Suprapubic skin (tissue), 4 donors: ENCODE measurements at places on chromosomes 1 and 21.
A peak's percentile ranks its signal among the peaks of the same experiment; 100 is the strongest.

- no peaks in the 10 kb centered on the region for H3K36me3 ChIP-seq
- H3K4me3 ChIP-seq, result no peak overlapping the region
- H3K27ac ChIP-seq, result no peak overlapping the region
- peaks cover 16% of the 10 kb centered on the region for H3K4me1 ChIP-seq
- DNase-seq, result no peak
Observed at GRCh38 chr1:155890251-155890650, 20.9 kb downstream of the RIT1 start.

DNA sequence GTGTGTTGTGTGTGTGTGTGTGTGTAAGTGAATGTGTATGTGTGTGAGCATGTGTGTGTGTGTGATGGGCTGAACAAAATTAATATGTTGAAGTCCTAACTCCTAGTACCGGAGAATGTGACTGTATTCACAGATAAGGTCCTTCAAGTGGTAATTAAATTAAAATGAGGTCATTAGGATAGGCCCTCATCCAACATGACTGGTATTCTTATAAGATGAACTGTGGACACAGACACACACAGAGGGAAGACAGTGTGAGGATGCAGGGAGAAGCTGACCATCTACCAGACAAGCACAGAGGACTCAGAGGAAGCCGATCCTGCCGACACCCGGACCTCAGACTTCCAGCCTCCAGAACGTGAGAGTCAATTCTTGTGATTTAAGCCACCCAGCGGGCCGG lies 91.2 kb upstream of the PGBD5 start:
- H3K4me3 ChIP-seq, result no peak overlapping the region
- DNase-seq, result no peak
- H3K4me1 ChIP-seq, result no peaks in the 10 kb centered on the region
- H3K27me3 ChIP-seq, result peaks cover 3% of the 10 kb centered on the region

DNA sequence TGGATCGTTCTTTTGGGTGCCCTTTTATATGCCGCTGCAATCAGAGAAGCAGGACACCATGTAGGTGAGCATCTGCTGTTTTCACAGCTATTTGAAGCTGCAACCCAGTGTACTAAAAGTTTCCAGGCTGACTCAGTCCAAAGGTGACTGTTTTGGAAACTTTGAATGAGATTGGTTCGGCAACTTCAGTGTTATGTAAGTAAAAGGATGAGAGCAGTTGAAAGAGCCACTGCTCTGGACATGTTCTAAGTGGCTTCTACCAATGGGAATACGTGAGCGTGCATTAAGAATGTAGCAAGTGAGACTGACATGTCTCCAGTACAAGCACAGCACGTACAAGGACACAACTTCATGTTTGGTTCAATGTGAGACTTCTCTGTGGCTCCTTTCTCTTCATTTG lies 55.6 kb downstream of the DDR2 start:
- H3K27me3 ChIP-seq, result no peaks in the 10 kb centered on the region
- peaks cover 56% of the 10 kb centered on the region for H3K4me1 ChIP-seq
- peak overlapping the region; percentile 24 for H3K27ac ChIP-seq

DNA sequence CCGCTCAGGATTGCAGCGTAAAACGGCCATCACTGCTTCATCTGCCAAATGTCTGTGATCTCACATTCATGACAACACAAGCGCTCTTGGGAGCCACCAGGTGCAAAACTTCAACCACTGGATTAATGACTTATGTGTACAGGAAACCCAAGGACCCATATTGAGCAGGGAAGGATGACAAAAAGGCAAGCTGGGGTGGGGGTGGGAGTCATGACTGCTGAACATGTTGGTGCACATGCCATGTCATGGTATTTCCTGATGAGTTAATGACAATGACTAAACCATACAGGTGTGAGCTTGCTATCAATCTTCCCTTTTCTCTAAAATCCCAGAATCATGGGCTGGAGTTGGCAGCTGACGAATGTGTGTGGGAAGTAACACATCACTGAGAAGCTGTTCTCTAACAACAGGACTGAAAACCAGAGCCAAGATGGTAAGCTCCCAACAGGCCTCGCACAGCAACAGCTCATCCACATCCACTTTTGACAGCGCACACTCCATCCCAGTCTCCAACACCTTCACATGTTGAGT lies 3.1 kb upstream of the SH2D5 start:
- DNase-seq, result no peak
- H3K27me3 ChIP-seq, result peaks cover 17% of the 10 kb centered on the region
- H3K27ac ChIP-seq, result no peak overlapping the region
- H3K4me1 ChIP-seq, result peaks cover 28% of the 10 kb centered on the region
- no peak overlapping the region for H3K4me3 ChIP-seq

GRCh38 chr1:6418668-6419396 lies 887 bp downstream of the HES2 start:
- H3K36me3 ChIP-seq, result no peaks in the 10 kb centered on the region
- peak overlapping the region; percentile 58 for H3K4me3 ChIP-seq
- no peak for DNase-seq
- peaks cover 69% of the 10 kb centered on the region for H3K4me1 ChIP-seq

DNA sequence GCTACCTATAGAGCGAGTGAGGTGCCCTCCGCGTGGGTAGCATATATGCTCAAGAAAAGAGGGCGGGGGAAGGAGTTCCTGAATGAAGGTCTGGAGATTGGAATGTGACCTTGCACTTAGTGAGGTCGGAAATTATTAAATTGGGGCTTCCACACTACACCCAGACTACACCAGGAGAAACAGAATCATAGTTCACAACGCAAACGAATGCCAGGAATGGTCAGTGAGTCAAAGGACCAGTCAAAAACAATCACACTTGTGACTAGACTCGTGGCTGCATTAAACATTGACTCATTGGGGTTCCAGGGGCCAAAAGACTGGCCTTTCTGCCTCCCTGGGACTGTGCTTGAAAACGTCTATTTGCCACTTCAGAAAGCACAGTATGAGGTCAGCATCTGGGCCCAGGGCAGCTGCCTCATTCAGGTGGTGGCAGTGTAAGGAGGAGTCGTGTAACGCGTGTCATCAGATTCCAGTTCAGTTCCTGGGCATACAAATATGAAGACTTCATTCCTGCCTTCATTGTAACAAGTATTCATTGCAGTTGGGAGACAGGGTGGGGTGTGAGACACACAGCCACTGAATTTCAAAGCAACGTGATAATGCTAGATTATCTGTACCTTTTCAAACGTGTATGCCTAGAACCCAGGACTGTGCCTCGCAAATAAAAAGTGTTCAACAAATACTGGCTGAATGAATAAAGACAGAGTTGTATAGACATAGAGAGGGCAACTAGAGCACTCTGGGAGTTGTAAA lies at the start of gene YOD1:
Gene YOD1 (minus strand): TSS at position 18 of the 753 bp plus-strand sequence. CDS start 178 bp downstream, outside the sequence.
- H3K36me3 ChIP-seq, result peaks cover 19% of the 10 kb centered on the region
- peak within 1 kb of the TSS; percentile 74 for H3K4me3 ChIP-seq
- no peaks in the 10 kb centered on the region for H3K27me3 ChIP-seq
- DNase-seq, result no peak

GRCh38 chr1:104082221-104082620 lies 332.5 kb downstream of the AMY1C start:
- no peaks in the 10 kb centered on the region for H3K27me3 ChIP-seq
- DNase-seq, result no peak
- no peak overlapping the region for H3K27ac ChIP-seq
- H3K4me1 ChIP-seq, result no peaks in the 10 kb centered on the region

GRCh38 chr1:213891989-213892902 lies 95.5 kb upstream of the PROX1 start:
- no peaks in the 10 kb centered on the region for H3K36me3 ChIP-seq
- DNase-seq, result no peak
- no peak overlapping the region for H3K4me3 ChIP-seq
- no peaks in the 10 kb centered on the region for H3K27me3 ChIP-seq
- no peaks in the 10 kb centered on the region for H3K4me1 ChIP-seq
- no peak overlapping the region for H3K27ac ChIP-seq
